ENCODE measurements at places on chromosomes 7 and 10. TPM values are rescaled to one million over a fixed set of nuclear protein-coding genes. Genes with fewer than 3 reads are reported as not detected.

DNA sequence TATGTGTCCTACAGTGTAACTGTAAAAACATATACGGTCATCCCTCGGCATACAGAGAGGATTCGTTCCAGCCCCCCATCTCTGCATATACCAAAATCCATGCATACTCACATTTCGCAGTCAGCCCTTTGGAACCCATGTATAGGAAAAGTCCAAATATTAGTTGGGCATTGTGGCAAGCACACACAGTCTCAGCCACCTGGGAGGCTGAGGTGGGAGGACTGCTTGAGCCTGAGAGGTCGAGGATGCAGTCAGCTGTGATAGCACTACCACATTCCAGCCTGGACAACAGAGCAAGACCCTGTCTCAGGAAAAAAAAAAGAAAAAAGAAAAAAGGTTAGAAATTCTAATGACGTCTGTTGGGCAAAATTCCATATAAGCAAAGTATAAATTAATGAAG, 29.1 kb downstream of the MDH2 start:
- no peak for DNase-seq

GRCh38 chr7:140310337-140311002, 87.9 kb downstream of the SLC37A3 start:
- DNase-seq: no peak

- no peak for DNase-seq
Measured at GRCh38 chr7:48511080-48511479, 339.8 kb downstream of the ABCA13 start.

GRCh38 chr10:110437351-110437605, 60.4 kb upstream of the DUSP5 start:
- DNase-seq: no peak

- DNase-seq: peak; percentile 52
Measured at GRCh38 chr7:127391591-127392181, 822 bp downstream of the ZNF800 start.

- no peak for DNase-seq
Measured at GRCh38 chr7:105637755-105638154, 56.5 kb upstream of the EFCAB10 start.

GRCh38 chr7:29000717-29001076, 42.6 kb upstream of the TRIL start:
- no peak for DNase-seq

GRCh38 chr10:76558586-76558985, 1079.0 kb downstream of the KCNMA1 start:
- DNase-seq: no peak

DNA sequence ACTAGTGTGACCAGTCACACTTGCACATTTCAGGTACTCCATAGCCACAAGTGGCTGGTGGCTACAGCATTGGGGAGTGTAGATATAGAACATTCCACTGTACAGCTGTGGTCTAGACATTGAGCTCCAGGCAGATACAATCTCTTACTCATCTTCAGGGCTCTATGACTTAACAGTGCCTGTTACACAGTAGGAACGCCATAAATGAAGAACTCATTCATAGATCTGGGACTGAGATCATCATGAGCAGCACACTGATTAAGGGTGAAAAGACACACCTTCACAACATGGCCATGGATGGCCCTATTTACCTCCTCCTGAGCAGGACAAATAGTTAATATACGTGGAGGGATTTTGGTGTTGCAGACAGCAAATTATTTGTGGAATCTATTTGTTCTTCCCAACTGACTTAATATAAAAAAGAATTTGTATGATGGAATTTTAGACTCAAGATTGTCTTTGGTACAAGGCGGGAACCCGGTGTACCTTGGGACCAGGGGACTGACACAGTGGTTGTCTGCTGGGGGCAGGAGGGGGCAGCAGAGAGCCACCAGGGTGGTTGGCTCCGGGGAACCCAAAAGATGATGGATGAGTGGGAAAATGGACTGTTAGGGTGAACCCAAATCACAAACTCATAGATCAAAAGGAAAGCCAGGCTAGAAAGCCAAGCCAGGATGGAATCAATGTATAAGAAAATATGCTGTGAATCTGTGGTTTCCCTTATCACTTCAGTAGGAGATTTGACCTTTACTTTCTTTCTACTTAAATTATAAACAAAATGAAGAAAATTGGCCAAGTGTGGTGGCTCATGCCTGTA, 24.3 kb upstream of the CPA2 start:
- DNase-seq: no peak

DNA sequence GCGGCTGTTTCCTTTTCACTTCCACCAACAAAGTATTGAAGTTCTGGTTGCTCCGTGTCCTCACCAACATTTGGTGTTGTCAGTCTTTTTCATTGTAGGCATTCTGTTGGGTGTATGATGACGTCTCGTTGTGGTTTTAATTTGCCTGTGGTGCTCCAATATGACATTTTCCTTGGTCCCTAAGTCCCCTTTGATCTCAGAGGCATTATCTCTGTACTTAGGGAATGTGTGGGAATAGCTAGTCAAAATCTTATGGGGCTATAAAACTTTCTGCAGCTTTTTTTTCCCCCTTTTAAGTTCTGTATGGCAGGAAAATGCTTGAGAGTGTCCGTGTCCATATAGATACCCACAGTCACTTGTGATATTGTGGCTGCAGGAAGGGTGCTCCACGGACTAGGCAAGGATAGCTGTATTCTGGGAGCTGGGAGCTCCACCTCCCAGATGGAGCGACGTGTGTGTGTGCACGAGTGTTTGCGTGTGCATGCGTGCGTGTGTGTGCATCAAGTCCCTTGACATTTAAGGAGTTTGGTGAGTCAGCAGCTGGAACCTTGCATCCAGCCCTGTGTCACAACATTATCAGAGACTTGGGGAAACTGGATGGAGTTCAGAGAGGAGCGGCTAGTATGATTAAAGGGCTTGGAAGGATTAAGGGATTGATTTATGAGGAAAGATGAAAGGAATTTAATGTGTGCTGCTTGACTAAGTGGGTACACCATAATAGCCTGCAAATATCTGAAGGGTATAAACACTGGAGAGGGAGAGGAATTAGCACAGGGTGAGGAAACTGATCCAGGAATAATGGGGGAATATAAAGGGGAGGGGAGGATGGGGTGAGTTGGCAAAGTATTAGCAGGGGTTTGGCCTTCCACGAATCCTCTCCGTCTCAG, 66.8 kb downstream of the LRMDA start:
- no peak for DNase-seq

DNA sequence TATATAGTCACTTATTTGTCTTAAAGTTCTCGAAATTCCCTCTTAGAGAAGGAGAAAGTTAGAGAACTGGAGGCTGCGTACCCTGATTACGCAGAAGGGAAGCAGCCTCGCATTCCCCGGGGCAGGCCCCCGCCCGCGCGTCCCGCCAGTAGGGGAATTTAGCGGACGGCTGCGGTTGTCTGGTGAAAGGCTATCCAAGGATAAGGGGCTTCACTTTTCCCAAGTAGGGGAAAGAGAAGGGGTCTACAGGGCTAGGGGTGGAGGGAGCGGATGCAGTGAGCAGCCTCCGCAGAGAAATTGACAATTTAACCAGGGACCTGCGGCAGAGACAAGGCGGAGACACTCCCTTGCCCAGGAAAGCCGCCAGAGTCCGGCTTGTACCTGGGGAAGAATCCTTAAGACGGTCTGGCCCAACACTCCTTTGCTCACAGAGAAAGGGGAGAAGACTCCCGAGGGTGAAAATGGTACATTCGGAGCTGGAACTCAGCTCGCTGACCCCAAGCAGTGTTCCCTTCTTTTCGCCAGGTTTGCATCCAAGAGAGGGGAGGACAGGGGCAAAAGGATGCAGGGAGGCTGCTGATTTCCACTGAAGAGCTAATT, 994 bp upstream of the MAGI2 start:
- peak; percentile 69 for DNase-seq

GRCh38 chr7:3949242-3949640, 648.2 kb downstream of the SDK1 start:
- DNase-seq: peak; percentile 5

DNA sequence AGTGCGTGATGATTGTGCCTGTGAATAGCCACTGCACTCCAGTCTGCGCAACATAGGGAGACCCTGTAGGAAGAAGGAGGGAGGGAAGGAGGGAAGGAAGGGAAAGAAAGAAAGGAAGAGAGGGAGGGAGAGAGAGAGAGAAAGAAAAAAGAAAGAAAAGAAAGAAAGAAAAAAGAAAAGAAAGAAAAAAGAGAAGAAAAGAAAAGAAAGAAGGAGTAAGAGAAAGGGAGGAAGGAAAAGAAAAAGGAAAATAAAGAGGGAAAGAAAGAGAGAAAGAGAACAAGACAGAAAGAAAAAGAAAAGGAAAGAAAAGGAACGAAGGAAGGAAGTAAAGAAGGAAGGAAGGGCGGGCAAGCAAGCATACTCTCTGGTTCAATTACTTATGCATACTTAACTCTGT, 112.9 kb upstream of the ANK3 start:
- no peak for DNase-seq

DNA sequence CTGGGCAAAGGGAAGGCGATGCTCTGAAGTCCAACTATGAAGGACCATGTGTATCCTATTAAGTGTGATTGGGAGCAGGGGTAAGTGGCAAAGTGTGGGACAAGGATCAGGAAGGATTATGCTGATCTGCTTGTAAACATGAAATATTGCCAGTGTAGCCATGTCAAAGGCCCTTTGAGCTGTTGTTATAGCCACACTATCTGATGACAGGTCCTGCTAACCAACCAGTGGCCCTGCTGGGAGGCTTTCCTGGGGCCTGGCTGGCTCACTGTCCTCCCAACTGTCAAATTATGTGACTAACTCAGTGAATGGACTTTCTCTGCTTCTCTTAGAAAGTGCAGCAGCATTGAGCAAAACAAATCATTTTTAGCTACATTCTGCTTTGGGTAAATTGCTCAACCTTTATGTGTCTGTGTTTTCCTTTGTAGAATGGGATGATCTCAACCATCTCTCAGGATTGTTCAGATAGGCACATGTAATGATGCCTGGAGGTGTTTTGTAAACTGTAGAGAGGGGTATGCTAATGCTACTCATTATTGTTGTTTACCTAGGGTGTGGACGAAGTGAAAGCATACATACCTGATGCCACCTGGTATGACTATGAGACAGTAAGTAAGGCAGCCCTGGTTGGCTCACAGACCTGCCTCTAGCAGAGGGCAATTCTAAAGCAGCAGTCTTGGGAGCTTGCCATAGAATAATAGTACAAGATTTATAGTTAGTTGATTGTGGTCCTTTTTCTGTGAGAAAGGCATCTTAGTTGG, 47.4 kb downstream of the MGAM2 start:
- DNase-seq: no peak

DNA sequence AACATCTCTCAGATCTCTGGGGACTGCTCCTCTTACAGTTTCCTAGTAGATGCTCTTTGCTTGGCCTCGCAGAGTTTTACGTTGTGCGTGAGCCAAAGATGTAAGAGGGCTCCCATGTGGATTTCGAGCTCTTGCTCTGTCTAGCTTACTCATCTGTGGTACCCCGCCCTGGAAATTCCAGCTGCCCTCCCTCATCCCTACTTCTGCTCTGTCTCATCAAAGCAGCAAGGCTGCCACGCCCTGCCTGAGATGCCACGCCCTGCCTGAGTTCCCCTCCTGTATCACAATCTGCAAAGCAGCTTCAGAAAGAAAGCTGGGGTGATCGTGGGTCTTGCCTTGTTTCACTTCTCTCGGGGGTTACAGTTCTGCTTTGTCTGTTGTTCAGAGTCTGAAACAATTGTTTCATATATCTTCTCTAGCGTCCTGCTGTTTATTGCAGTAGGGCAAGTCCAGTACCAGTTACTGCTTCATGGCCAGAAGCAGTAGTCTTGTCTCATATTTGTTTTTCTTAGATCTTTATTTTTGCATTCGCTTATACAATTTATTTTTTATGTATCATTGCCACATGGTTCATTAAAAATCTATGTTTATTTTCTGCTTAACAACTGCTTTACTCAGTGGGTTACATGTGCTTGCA, 36.1 kb upstream of the CCNY start:
- no peak for DNase-seq

DNA sequence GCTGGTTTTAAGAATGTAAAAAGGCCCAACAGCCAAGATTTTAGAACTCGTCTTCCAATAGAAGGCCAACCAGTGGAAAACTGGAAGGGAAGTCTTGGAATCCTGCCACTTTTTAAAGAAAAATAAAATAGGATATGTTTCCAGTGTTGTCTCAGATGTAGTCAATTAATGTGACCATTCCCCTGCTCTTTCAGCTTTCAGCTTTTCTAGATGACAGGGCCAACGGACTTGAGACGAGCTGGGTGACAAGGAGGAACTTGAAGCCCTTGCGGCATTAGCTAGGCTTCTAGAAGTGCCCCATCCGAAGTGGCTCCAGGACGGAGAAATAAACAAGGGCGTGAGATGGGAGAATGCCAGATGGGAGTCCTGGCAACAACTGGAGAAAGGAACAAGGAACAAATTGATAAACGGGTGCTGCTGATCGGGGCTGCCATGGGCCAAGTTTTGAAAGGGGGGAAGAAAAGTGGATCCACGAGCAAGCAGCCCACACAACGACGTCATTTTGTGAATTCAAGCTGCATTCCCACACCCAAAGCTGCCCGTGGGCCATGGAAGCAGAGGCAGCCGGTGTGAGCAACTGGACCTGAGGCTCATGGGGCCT, 42.3 kb downstream of the CTBP2 start:
- no peak for DNase-seq

DNA sequence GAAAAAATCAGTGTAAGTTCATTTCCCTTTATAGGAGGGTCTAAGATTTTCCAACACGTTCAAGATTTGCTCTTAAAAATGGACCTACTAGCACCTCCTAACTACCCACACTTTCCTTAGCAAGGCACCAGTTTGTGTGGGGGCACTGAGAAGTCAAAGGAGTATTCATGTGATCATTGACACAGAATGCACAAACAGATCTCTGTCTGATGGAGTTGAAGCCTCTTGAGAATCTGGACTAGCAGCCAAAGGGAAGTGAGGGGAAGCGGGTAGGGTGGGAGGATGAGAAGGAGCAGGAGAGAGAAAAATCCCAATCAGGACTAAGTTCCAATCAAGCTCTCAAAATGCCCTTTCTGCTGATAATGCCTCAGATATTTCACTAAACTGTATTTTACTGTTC, 4.1 kb downstream of the MMS19 start:
- no peak for DNase-seq

GRCh38 chr7:155722118-155722517, 77.7 kb downstream of the RBM33 start:
- DNase-seq: no peak

GRCh38 chr10:30967650-30968410, 63.8 kb downstream of the ZNF438 start:
- no peak for DNase-seq

PBLD gene
- polyA plus RNA-seq: 104 TPM

TEX36 gene
- polyA plus RNA-seq: not detected

NKX2-3 gene
- polyA plus RNA-seq: not detected

GRB10 gene
- 32.3 TPM for polyA plus RNA-seq

SFMBT2 gene
- polyA plus RNA-seq: 1.2 TPM

TRPV5 gene
- 1.3 TPM for polyA plus RNA-seq

CUL2 gene
- polyA plus RNA-seq: 14.5 TPM

TNKS2 gene
- polyA plus RNA-seq: 7.4 TPM

SFTPA1 gene
- polyA plus RNA-seq: not detected

LIPK gene
- polyA plus RNA-seq: not detected

OR2A12 gene
- not detected for polyA plus RNA-seq

TMEM176B gene
- polyA plus RNA-seq: 542 TPM

TAS2R38 gene
- not detected for polyA plus RNA-seq

All from kidney (tissue), 22 donors.